ENCODE measurements at places on chromosomes 4 and X. TPM values are rescaled to one million over a fixed set of nuclear protein-coding genes. Genes with fewer than 3 reads are reported as not detected.

Gene UXT
- 83.0 TPM for total RNA-seq

- DNase-seq = no peak
Observed at GRCh38 chrX:103734125-103734760, 23.5 kb downstream of the TMEM31 start.

Gene KLB
- 0.07 TPM for total RNA-seq

DNA sequence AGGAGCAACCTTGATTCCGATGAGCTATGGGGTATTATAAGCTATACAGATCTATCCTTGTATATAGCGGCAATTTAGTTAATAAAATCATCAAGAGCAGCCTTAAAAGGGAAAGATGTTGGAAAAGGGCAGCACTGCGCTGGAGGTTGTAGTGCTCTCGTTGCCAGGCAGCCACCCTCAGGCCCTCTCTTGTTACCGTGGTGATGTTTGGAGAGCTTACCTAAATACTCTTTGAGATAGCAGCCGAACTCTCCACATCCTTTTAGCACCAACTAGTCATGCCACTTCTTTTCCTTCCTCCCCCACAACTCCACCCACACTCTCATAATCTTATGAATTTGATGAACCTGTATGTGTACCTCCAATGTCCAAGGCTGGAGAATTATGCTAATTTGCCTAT lies 3.8 kb upstream of the RADX start:
- DNase-seq = no peak

- DNase-seq = no peak
Observed at GRCh38 chr4:156825074-156825473, 146.5 kb downstream of the PDGFC start.

GRCh38 chr4:155026715-155027114 lies 181.7 kb upstream of the NPY2R start:
- DNase-seq = no peak

DNA sequence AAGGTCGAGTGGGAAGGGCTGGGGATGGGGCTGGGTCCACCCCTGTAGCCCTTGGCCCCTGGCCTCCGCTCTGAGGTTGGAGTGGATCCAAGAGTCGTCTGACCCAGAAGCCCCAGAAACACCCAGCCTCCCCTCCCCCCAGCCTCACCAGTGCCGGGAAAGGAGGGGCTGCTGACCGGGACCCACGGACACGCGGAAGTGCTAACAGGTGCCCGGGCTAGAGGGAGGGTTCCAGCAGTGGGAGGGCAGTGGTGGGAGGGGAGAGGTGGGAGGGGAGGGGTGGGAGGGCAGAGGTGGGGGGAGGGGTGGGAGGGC lies 131.8 kb upstream of the NKX1-1 start:
- DNase-seq = no peak

- DNase-seq = no peak
Observed at GRCh38 chr4:55808632-55809031, 11.0 kb upstream of the EXOC1L start.

Gene CLIC2
- 0.98 TPM for total RNA-seq

GRCh38 chr4:44736900-44737299 lies 10.5 kb upstream of the GNPDA2 start:
- DNase-seq = no peak

Gene DMRTC1B
- total RNA-seq = not detected

DNA sequence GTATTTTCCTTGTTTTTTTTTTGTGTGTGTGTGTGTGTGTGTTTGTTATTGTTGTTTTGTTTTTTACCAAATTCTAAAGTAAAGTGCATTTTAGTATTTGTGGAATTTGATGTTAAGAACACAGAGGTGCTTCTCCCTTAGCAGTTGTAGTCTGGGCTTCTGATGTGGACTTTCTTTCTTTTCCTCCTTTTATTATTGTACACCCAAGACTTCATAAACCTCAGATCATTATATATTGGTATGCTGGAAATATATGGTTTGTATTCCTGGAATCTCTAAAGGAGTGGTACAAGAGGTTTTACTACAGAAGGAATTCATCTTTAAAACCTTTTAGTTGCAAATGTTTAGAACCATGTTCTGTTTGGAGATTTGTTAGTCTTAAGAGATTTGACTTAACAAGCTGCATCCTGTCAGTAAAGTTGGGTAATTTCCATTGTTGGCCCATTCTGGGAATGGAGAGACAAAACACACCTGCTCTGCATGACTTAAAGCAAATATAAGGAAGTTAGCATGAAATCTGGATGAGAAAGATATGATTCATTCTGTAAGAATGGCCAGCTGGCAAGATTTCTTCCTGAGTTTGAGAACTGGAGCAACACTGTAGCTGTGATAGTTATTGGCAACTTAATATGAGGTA lies 64.0 kb downstream of the SMAD1 start:
- no peak for DNase-seq

DNA sequence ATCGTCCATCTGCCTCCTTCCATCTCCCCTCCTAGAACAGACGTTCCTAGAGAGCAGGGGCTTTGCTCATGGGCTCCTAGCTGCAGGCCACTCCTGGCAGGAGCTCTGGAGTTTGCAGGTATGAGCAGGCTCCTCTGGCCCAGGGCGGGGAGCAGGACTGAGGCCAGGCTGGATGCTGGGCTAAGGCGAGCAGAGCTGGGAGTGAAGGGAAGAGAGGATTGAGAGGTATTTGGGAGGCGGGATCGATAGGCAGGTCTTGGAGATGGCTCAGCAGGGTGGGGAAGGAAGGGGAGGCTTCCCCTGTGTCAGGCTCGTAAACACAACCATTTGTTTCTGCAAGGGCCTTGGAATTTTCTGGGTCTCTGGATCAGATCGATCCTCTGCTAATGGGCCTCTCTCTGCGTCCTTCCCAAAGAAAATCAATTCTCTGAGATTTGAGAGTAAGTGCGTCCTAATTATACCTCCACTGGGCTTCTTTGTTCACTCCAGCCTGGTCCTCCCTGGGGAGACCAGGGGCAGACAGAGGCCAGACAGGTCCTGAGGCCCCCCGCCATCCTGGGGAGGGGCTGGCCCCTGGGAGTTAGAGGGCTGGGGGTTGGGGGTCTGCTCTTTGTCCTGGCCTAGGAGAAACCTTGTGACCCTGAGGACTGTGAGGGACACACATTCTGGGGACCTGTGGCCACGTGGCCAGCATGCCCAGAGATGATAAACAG lies 94.8 kb upstream of the PSAPL1 start:
- peak; percentile 57 for DNase-seq

DNA sequence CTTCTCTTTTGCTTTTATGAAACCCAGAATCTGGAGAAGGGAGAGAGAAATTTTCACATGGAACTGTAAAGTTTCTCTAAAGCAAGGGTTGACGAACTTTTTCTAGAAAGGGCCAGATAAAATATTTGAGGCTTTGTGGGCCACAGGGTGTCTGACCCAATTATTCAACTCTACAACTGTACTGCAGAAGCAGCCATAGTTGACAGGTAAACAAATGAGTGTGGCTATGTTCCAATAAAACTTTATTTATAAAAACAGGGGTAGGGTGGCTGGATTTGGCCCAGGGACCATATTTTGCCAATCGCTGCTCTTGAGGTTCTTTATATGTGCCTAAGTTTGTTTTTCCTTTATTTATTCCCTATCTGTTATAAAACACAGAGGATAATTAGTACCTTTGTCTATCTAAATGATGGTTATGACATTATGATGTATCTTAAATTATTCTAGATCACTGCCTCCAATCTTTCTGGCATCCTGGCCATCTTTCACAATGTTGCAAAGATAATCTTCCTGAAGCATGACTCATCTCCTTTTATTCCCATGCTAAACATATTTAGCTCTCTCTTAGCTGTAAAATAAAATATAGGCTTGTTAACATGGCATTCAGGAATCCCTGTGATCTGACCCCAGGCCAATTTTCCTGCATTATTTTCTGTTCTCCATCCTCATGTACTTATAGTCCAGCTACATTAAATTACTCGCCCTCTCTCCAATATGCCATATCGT lies 106.8 kb upstream of the CBLL2 start:
- no peak for DNase-seq

- DNase-seq = peak; percentile 95
Observed at GRCh38 chrX:122220644-122221373, 963.3 kb upstream of the GRIA3 start.

DNA sequence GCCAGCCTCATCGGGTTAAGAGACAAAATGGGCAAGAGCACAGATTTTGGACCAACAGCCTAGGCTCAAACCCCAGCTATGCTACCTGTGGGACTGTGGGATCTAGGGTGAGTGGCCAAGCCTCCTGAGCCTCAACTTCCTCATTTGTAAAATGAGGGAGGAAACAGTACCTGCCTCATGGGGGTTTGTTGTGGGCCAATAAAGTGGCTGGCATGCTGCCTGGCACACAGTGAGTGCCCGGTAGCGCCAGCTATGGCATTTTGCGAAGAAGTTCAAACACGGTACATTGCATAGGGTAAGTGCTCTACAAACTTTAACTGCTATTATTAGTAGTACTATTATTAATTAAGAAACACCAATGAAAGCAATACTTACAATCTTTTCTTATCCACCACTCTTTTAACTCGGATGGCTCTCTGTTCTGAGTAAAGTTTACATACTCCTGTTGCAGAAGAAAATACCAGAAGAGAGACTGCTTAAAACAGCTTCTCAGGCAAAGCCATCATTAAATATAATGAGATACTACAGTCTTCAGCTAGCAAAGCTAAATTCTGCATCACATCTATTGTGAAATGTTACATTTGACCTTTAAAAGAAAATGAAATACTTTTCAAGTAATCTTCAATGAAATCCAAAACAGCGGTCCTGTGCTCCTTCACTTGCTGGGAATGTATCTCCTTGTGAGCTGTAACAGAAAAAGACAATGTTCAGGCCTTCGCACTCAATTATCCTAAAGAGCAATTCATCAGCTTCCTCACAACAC lies 70.1 kb downstream of the NSG1 start:
- no peak for DNase-seq

DNA sequence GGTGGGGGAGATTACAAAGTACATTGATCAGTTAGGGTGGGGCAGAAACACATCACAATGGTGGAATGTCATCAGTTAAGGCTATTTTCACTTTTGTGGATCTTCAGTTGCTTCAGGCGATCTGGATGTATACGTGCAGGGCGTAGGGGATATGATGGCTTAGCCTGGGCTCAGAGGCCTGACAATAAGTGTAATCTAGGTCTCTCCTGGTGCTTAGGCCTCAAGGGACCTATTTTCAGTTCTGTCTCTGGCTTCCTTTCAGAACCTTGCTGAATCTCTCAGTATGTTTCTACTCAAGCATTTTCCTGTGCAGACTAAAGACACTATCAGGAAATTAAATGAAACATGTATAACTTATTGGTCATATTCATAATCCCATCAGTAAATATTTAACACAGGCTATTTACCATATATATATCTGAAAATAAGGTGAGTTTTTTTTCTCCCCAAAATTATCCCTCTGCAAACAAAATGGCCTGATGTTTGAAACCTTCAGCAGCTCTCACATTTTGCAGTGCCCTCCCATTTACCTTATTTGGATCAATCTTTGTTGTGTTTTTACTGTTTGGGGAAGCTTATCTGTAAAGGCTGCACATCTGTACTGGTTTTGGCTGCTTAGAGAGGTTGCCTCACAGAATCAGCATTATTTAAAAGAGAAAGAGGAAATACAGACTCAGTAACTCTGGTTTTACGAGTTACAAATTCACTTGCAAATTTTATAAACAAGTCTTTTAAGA lies 2.3 kb upstream of the ZCCHC4 start:
- DNase-seq = no peak

GRCh38 chr4:32031026-32031425 lies 1310.9 kb downstream of the PCDH7 start:
- no peak for DNase-seq

DNA sequence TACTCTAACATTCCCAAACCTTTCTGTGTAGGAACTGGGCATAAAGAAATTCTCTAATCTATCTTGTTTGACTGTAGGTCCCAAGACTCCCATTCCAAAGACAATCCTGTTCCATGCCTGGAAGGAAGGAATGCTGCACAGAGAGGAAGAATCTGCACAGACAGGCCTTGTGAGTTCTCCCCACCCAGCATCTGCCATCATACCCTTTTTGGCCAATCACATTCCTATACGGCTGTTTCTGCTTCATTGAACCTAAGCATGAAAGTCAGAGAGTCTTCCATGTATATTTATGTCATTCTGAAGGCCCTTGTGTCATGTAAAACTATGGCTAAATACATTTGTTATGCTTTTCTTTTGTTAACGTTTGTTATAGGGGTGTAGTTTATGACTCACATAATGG lies 667.7 kb upstream of the IGFBP7 start:
- no peak for DNase-seq

Gene TEX11
- 0.24 TPM for total RNA-seq

DNA sequence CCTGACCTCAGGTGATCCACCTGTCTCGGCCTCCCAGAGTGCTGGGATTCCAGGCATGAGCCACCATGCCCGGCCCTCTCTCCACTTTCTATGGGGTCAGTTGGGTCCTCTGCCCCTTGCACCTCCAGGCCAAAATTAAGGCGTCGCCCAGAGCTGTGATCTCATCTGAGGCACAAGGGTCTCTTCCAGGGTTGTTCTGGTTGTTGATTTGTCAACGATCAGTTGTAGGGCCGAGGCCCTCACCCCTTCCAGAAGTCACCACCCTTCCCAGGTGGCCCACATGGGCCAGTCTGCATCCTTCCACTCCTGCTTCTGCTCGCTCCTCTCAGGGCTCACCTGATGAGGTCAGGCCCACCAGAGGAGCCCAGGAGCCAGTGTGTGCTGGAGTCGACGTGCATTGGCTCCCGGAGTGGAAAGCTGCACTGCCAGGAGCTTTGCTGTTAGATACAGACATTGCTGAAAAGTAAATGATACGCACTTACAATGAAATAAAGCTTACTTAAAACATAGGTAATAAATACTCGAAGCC lies 14.3 kb upstream of the TMEM271 start:
- DNase-seq = no peak

Gene FAM53A
- 2.4 TPM for total RNA-seq

Gene SPINK2
- 1.8 TPM for total RNA-seq

Gene ZC4H2
- 32.4 TPM for total RNA-seq

- no peak for DNase-seq
Observed at GRCh38 chr4:36325499-36325898, 44.1 kb downstream of the DTHD1 start.

Gene GAGE12H
- total RNA-seq = not detected

DNA sequence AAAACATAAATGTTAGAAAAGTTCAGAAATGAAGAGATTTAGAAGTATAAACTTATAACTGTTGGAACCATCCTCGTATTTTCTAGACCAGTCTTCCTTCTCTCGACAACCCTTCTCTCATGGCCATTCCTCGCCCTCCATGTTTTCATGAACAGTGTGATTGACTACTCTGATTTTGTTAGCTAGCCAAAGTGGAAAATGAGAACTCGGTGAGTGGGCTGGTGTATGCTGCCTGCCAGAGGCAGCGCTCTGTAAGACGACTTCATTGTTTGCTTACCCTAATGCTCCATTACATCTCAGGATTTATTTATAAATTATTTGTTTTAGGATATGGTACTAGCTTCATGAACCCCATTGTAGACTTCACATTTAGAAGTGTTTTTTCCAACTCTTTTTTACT lies 153.0 kb downstream of the CBR4 start:
- no peak for DNase-seq

- DNase-seq = no peak
Observed at GRCh38 chr4:99447513-99447912, 12.4 kb upstream of the ADH7 start.

DNA sequence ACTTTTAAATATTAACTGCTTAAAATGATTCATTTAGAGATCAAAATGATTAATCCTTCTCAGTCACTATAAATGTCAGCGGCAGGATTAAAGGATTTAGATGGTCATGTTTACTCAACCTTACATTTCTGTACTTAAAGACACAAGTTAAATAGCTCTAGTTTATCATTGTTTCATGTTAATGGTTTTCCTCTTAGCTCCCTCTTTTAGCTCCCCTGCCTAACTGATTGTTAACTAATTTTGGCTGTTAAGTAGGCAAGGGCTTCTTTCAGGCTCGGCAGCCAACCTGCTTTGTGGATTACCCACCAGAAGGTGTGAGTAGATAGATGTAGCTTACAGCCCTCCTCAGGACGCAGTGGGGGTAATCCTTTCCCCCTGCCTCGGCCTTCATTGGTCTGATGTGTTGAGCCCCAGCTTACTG lies 96.0 kb downstream of the TENM3 start:
- peak; percentile 48 for DNase-seq

Data from H9 (cell line).